Tibial nerve (tissue), 4 donors: ENCODE measurements at places on chromosomes 6 and 20. TPM values are rescaled to one million over a fixed set of nuclear protein-coding genes. Genes with fewer than 3 reads are reported as not detected.
A peak's percentile ranks its signal among the peaks of the same experiment; 100 is the strongest.

DNA sequence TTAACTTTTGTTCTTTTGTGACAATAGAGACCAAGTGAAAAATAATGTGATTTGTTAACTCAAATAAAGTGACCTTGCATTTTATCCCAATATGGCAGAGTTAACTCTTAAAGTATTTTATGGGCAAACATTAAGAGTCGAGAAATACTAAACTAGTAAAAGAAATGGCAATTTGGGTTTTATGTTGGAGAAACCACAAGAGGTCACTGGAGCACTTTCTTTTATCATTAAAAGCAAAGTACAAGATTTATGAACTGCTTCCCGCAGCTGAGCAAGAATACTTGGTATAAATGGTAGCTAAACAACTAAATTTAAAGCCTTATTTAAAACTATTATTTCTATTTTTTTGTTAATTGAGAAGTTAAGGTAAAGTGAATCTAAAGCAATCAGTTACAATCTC, 33.5 kb upstream of the MCM9 start:
- no peaks in the 10 kb centered on the region for H3K4me1 ChIP-seq
- DNase-seq, result no peak
- no peak overlapping the region for H3K27ac ChIP-seq
- no peaks in the 10 kb centered on the region for H3K36me3 ChIP-seq

GRCh38 chr6:153207617-153208016, 76.5 kb upstream of the RGS17 start:
- no peaks in the 10 kb centered on the region for H3K36me3 ChIP-seq
- no peak for DNase-seq
- no peaks in the 10 kb centered on the region for H3K27me3 ChIP-seq
- H3K27ac ChIP-seq, result no peak overlapping the region
- H3K4me1 ChIP-seq, result no peaks in the 10 kb centered on the region
- no peak overlapping the region for H3K4me3 ChIP-seq

The KIF3B gene
- 30.6 TPM for total RNA-seq

DNA sequence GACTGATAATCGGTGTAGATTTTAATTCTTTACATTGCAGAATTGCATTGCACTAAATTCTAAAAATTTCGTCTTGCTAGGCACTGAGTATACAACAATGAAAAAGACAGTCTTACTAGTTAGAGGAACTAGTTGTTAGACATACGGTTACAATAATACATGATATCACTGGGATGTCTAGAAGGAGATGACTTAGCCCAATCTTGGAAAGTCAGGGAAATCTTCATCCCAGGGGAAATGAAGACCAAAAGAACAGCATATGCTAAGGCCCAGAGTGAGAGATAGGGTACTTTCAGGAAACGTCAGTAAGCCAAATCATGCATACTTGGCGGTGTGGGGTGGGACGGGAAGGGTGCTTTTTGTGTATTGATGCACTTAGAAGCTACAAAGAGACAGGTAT, 901 bp downstream of the CEP57L1 start:
- H3K36me3 ChIP-seq, result peaks cover 8% of the 10 kb centered on the region
- H3K4me1 ChIP-seq, result no peaks in the 10 kb centered on the region
- H3K4me3 ChIP-seq, result no peak overlapping the region

DNA sequence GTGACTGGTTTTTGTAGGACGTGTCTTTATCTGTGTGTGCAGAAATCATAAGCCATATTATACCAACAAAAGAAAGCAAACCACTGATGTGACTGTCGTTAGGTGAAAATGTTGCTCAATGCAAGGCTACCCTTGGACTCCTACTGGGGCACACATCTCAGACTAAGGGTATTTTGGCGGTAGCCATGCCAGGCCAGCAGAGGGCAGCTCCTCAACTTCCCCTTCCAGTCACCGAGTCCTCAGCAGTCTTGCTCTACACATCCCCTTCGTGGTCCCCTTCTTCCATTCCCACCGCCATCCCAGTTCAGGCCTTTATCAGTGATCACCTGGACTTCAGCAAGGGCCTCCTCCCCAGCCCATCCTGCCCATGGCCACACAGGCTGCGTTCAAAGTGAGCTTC, 113.7 kb upstream of the GGTLC1 start:
- no peak overlapping the region for H3K4me3 ChIP-seq
- no peak for DNase-seq

The PRSS16 gene
- not detected for total RNA-seq

The LGSN gene
- not detected for total RNA-seq

DNA sequence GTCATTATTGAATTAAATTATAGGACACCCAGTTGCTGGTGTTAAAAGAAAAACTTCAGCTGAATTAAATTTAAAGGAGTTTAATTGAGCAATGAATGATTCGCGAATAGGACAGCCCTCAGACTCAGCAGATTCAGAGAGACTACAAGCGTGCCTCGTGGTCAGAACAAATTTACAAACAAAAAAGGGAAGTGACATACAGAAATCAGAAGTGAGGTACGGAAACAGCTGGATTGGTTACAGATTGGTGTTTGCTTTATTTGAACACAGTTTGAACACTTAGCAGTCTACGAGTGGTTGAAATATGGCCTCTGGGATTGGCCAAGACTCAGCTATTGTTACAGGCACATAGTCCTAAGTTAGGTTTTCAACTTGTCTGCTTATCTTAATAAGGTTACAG, 25.8 kb upstream of the TNFRSF21 start:
- H3K4me1 ChIP-seq, result no peaks in the 10 kb centered on the region
- no peak overlapping the region for H3K27ac ChIP-seq
- no peaks in the 10 kb centered on the region for H3K36me3 ChIP-seq
- no peaks in the 10 kb centered on the region for H3K27me3 ChIP-seq

DNA sequence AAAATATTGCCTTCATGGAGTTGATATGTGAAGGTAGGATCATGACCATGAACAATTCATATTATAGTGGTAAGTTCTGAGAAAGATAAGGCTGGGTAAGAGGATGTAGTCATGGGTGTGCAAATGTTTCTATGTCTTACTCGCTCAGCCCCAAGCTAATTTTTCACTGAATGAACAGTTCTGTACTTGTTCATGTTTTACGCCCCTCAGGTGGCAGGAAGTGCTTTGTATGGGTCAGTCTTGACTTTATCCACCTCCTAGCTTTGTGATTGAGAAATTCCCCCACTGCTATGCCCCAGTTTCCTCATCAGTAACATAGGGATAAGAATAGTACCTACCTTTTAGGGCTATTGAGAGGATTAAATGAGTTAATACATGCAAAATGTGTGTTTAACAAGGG, 148.2 kb upstream of the KCNG1 start:
- H3K27me3 ChIP-seq, result no peaks in the 10 kb centered on the region
- no peak overlapping the region for H3K4me3 ChIP-seq
- no peaks in the 10 kb centered on the region for H3K36me3 ChIP-seq
- DNase-seq, result no peak
- no peak overlapping the region for H3K27ac ChIP-seq

- H3K27ac ChIP-seq, result no peak overlapping the region
- H3K4me1 ChIP-seq, result no peaks in the 10 kb centered on the region
- no peak for DNase-seq
- H3K36me3 ChIP-seq, result no peaks in the 10 kb centered on the region
- no peak overlapping the region for H3K4me3 ChIP-seq
- no peaks in the 10 kb centered on the region for H3K27me3 ChIP-seq
These were observed 314.7 kb downstream of the EPM2A start for GRCh38 chr6:145420599-145420998.

- H3K4me3 ChIP-seq, result no peak overlapping the region
- no peaks in the 10 kb centered on the region for H3K27me3 ChIP-seq
- no peak overlapping the region for H3K27ac ChIP-seq
- H3K4me1 ChIP-seq, result no peaks in the 10 kb centered on the region
- no peak for DNase-seq
- no peaks in the 10 kb centered on the region for H3K36me3 ChIP-seq
These were observed 700.9 kb upstream of the SLC35B3 start for GRCh38 chr6:9136141-9136822.

The SLC17A2 gene
- not detected for total RNA-seq

GRCh38 chr6:120055071-120055470, 705.5 kb upstream of the MAN1A1 start:
- H3K36me3 ChIP-seq, result no peaks in the 10 kb centered on the region
- no peak overlapping the region for H3K4me3 ChIP-seq
- no peaks in the 10 kb centered on the region for H3K4me1 ChIP-seq
- no peaks in the 10 kb centered on the region for H3K27me3 ChIP-seq
- no peak for DNase-seq

The EPHA7 gene
- 1.5 TPM for total RNA-seq

DNA sequence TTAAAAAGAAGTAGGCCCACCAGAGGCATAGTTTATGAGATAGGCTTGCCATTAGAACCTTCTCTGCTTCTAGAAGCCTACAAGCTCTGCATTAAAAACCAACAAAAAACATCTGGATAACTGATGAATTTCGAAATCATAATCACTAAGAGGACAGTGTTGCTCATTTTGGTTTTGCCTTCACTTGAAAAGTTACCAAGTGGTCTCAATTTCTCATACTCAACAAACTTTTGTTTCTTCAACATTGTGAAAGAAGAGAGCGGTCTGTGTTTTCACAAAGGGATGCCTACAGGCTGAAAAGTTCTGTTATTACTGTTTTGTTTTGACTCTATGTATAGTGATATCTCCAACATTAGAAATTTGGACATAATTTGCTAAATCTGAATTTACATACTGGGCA, 98.9 kb downstream of the PDSS2 start:
- H3K27ac ChIP-seq, result no peak overlapping the region
- peaks cover 21% of the 10 kb centered on the region for H3K36me3 ChIP-seq
- no peak for DNase-seq
- H3K4me1 ChIP-seq, result no peaks in the 10 kb centered on the region

The RFX6 gene
- not detected for total RNA-seq

The IL17A gene
- total RNA-seq, result not detected

DNA sequence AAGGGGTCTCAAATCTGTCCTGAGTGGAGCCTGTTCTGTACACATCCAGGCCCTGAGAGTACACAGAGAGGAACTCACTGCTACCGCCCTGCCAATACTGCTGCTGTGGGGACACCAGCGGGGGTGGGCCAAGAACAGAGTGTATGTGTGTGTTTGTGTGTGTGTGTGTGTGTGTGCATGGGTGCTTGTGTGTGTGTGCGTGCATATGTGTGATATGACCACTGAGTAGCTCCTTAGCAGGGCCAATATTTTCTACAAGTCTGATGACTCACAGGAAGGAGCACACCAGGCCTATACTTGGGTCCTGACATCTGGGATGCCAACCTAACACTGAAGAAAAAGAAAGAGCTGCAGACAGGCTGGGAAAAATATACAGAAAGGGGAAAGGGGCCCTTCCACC, 1.4 kb downstream of the RAET1E start:
- no peaks in the 10 kb centered on the region for H3K27me3 ChIP-seq
- H3K4me3 ChIP-seq, result no peak overlapping the region
- H3K4me1 ChIP-seq, result peaks cover 20% of the 10 kb centered on the region
- peak overlapping the region; percentile 77 for H3K27ac ChIP-seq

DNA sequence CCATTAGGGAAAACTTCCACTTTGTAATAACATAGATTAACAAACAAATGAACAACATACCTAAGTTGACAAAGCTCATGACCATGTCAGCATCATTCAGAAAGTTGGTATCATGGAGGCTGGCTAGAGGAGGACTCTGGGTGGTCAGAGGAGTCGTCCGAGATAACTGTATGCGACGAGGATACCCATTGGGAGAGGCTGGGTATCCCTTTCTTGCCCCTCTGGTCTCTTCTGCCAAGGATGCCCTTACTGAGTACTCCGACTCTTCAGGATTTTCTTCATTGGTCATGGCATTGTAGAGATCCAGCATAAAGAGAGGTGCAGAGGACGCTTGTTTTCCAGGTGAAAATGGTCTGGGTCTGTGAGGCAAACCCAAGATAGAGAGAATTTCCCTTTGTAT, 1.1 kb downstream of the BMP5 start:
- DNase-seq, result no peak
- no peaks in the 10 kb centered on the region for H3K36me3 ChIP-seq
- no peaks in the 10 kb centered on the region for H3K27me3 ChIP-seq
- H3K4me1 ChIP-seq, result no peaks in the 10 kb centered on the region

DNA sequence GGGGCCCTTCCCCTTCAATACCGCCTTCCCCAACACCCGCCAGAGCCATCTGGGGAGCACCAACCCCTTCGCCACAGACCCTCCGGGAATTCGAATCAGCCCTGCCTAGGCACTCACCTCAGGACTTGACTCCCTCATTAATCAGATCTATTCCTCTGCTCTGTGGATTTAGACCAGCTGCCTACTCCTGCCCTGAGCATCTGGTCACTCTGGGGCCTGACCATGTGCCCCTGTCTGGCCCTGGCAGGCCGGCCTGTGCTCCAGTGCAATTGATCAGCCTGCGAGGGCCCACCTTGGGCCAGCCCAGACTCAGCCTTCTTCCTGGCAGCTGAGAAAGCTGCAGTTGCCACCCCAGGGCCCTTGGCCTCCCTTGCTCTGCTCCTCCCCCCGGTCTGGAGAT, 46.0 kb downstream of the GRM4 start:
- no peaks in the 10 kb centered on the region for H3K36me3 ChIP-seq
- peaks cover 26% of the 10 kb centered on the region for H3K27me3 ChIP-seq
- no peak overlapping the region for H3K4me3 ChIP-seq
- H3K4me1 ChIP-seq, result no peaks in the 10 kb centered on the region

- H3K36me3 ChIP-seq, result no peaks in the 10 kb centered on the region
- H3K27me3 ChIP-seq, result no peaks in the 10 kb centered on the region
- DNase-seq, result no peak
- H3K27ac ChIP-seq, result no peak overlapping the region
- H3K4me1 ChIP-seq, result no peaks in the 10 kb centered on the region
- no peak overlapping the region for H3K4me3 ChIP-seq
These were observed 139.5 kb downstream of the GJA10 start for GRCh38 chr6:90033746-90034271.

DNA sequence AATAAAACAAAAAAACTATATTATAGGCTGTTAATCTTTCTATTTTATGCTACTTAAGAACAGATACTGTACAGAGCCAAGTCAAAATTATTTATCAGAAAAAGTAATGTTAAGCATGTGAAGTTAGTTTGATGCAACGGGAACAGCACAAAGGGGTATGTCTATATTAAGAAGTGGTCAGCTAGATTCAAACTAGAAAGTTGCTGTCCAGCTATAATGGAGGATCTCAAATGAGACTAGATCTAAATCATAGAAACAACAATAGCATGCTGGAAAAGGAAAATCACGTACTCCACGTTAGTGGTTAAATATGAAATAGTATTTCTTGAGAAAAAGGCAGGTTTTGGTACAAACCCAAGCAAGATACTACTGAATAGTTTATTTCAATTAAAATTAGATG, 1124.0 kb downstream of the GRIK2 start:
- H3K27me3 ChIP-seq, result no peaks in the 10 kb centered on the region
- no peaks in the 10 kb centered on the region for H3K4me1 ChIP-seq
- no peak for DNase-seq
- H3K36me3 ChIP-seq, result no peaks in the 10 kb centered on the region
- no peak overlapping the region for H3K4me3 ChIP-seq

The GNRH2 gene
- not detected for total RNA-seq

The LSM14B gene
- 32.6 TPM for total RNA-seq

DNA sequence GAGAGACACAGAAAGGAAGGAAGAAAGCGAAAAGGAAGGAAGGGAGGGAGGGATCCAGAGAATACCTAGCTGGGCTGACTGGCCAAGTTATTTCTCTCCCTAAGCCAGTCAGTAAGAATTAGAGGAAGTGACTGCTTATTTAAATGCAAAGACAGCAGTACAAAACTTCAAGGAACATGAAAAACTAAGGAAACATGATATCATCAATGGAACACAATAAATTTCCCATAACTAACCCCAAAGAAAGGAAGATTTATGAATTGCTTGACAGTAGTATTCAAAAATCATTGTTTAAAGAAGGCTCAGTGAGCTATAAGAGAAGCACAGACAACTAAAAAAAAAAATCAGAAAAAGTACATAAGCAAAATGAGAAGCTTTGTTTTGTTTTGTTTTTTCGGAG, 252.3 kb upstream of the SASH1 start:
- DNase-seq, result no peak
- no peaks in the 10 kb centered on the region for H3K36me3 ChIP-seq
- H3K27me3 ChIP-seq, result no peaks in the 10 kb centered on the region
- H3K27ac ChIP-seq, result no peak overlapping the region
- no peak overlapping the region for H3K4me3 ChIP-seq
- no peaks in the 10 kb centered on the region for H3K4me1 ChIP-seq

The PACSIN1 gene
- total RNA-seq, result not detected

- H3K4me3 ChIP-seq, result no peak overlapping the region
- H3K27me3 ChIP-seq, result no peaks in the 10 kb centered on the region
- H3K36me3 ChIP-seq, result no peaks in the 10 kb centered on the region
These were observed 124.4 kb downstream of the CDK19 start for GRCh38 chr6:110690916-110691315.
